Activated T-helper 1 cell treated with anti-CD3 and anti-CD28 coated beads, Interleukin-12 subunit alpha, Interleukin-12 subunit beta, Interleukin-2, Interleukin-4 antibody, amounts not matched to agents 30 ng/mL and 10 ng/mL and 1 ng/mL, durations not matched to agents 14 hours and 24 hours and 36 hours (primary cell): ENCODE measurements at places on chromosomes 1 and 21. TPM values are rescaled to one million over a fixed set of nuclear protein-coding genes. Genes with fewer than 3 reads are reported as not detected.
A peak's percentile ranks its signal among the peaks of the same experiment; 100 is the strongest.

- H3K4me1 ChIP-seq: no peaks in the 10 kb centered on the region
- H3K27me3 ChIP-seq: peaks cover 10% of the 10 kb centered on the region
- no peak overlapping the region for H3K4me3 ChIP-seq
- DNase-seq: no peak
- H3K27ac ChIP-seq: no peak overlapping the region
Observed at GRCh38 chr1:160789051-160789701, 6.8 kb upstream of the LY9 start.

The CNTN2 gene
- not detected in 2 replicates for total RNA-seq

- no peak overlapping the region for H3K4me3 ChIP-seq
- no peak overlapping the region for H3K27ac ChIP-seq
- peaks cover 8% of the 10 kb centered on the region for H3K27me3 ChIP-seq
- H3K36me3 ChIP-seq: no peaks in the 10 kb centered on the region
Observed at GRCh38 chr1:214002472-214002871, 14.7 kb downstream of the PROX1 start.

DNA sequence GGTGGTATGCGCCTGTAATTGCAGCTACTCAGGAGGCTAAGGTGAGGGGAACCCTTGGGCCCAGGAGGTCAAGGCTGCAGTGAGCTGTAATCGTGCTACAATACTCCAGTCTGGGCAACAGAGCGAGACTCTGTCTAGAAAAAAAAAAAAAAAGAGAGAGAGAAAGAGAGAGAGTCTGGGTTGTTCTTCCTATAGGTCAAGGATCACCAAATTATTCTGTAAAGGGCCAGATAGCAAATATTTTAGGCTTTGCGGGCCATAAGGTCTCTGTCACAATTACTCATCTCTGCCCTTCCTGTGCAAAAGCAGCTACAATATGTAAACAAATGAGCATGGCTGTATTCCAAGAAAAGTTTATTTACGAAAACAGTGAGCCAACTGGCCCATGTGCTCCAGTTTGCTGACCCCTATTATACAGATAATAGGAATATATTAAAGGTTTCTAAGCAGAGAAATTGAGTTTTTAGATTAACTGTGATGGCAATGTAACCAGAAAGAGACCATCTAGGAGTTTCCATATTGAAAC lies 2.1 kb downstream of the SASS6 start:
- H3K36me3 ChIP-seq: peaks cover 19% of the 10 kb centered on the region
- peak overlapping the region; percentile 7 for H3K4me3 ChIP-seq
- H3K27me3 ChIP-seq: no peaks in the 10 kb centered on the region
- H3K27ac ChIP-seq: no peak overlapping the region
- no peak for DNase-seq
- H3K4me1 ChIP-seq: peaks cover 55% of the 10 kb centered on the region
